ENCODE measurements at places on chromosomes 11 and 22.

DNA sequence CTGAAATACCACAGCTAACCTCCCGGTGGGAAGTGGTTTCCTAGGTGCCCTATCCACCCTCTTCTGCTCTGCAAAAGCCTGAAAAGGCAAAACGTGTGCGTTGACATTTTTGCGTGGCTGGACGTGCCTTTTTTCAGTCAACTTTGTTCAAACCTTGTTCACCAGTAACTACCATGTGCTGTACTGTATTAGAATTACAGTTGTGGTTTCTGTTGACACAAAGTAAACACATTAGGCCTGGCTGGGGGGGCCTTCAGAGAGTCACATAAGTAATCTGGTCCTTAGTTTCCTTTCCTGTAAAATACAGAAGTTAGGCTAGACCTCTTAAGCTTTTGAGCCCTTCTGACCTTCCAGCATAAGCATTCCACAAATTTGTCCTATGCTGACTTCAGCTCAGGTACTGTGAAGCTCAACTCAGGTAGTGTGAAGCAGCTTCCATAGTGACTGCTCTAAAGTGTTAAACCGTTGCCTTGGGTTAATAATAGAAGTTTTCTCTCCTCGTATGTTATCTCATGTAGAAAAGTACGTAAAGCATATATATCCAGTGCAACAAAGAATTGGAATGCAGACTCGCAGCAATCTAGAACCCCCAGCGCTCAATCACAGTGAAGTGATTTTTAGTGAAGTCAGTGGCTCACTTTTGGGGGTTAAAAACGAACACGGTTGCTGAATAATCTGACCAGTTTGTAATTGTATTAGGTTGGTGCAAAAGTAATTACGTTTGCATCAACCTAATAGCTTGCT lies 1.8 kb downstream of the EWSR1 start:
- DNase-seq = peak; percentile 12

GRCh38 chr11:34647131-34647530 lies 26.2 kb downstream of the EHF start:
- no peak for DNase-seq

- no peak for DNase-seq
These were observed 7.2 kb downstream of the BPIFC start for GRCh38 chr22:32457031-32457430.

DNA sequence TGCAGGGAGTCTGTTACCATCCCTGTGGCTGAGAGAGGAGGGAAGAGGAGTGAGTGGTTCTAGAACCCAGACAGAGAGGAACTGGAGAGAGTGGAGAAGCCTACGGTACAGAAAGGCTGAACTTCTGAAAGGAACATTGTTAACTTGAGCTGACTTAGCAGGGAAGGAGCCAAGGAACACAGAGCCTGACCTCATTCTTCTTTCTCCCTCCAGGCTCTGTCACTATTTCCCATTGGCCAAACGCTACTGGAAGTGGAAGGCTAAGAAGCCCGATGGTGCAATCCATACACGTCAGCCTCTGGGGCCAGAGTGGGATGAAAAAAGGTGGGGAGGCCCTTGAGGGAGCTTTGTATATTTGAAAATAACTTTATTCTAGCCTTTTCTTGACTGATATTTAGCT lies 16.5 kb upstream of the WT1 start:
- DNase-seq = no peak

Measured in hematopoietic multipotent progenitor cell treated with erythropoietin and hydrocortisone succinate and interleukin-3 and kit ligand, for 15 days (in vitro differentiated cells).